Stimulated activated CD8-positive, alpha-beta memory T cell treated with anti-CD3 and anti-CD28 coated beads, Interleukin-15, amount 100 ng/mL, for 1 hour (primary cell): ENCODE measurements at places on chromosomes 1 and 21.

DNA sequence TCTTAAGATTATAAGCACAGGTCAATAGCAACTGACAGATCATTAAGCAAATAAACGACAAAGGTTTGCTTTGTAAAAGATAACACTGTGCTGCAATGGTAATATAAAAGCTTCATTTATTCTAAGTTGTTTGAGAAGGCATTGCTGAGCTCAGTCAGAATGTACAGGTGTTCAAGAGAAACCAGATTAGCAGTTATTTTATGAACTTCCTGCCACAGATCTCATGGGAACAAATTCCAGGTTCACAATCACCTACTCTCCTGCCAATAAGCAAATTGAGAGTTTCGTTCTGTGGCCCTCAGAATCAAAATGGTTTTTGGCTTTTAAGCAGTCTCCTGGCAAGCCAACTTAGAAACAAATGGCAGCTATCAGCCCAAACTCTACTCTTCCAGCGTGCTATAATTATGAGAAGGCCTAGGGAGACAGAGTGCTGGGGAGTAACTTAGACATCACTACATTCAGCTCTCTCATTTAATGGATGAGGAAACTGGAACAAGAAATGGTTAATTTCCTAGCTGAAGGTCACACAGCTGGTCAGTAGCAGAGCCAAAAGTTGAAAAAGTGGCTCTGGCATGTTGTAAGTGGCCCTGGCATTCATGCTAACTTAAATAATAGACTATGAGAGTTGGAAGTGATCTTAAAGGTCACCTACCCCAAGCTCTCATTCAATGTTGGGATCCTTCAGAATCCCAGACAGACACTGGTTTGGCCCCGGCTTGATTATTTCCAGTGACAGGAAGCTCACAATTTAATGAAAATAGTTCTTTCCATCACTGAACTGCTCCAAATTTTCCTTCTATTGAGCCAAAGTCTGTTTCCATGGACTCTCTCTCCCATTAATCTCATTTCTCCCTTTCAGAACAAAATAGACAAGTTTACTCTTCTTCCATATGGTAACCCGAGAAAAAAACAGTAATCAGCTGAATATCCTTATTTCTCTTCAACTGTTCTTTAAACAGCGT, 82.6 kb upstream of the EDEM3 start:
- no peak for DNase-seq

DNA sequence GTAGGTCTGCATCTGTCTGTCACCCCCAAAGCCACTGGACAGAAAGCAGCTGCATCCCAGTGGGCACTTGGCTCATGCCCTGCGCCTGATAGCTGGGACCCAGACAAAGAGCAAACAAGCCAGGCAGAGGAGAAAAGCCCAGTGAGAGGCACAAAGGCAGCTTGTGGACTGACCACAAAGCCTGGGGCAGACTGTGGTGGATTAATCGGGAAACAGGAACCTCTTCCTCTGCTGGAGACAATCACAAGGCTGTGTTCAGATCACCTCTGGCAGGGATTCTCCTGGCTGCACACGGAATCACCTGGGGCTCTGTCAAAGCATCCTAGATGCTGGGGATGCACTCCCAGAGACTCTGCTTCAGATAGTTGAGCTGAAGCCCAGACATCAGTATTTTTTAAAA, 15.2 kb upstream of the GJB5 start:
- DNase-seq, result no peak

GRCh38 chr1:232578651-232579195, 51.2 kb downstream of the SIPA1L2 start:
- DNase-seq, result no peak

GRCh38 chr1:35569936-35570335, 3.2 kb upstream of the TFAP2E start:
- no peak for DNase-seq
